ENCODE measurements at places on chromosomes 1 and 21. TPM values are rescaled to one million over a fixed set of nuclear protein-coding genes. Genes with fewer than 3 reads are reported as not detected.

GRCh38 chr1:156993426-156994147 is 52.0 kb downstream of the ARHGEF11 start:
- no peak overlapping the region for H3K27ac ChIP-seq
- no peaks in the 10 kb centered on the region for H3K36me3 ChIP-seq
- no peaks in the 10 kb centered on the region for H3K27me3 ChIP-seq
- no peaks in the 10 kb centered on the region for H3K4me1 ChIP-seq

DNA sequence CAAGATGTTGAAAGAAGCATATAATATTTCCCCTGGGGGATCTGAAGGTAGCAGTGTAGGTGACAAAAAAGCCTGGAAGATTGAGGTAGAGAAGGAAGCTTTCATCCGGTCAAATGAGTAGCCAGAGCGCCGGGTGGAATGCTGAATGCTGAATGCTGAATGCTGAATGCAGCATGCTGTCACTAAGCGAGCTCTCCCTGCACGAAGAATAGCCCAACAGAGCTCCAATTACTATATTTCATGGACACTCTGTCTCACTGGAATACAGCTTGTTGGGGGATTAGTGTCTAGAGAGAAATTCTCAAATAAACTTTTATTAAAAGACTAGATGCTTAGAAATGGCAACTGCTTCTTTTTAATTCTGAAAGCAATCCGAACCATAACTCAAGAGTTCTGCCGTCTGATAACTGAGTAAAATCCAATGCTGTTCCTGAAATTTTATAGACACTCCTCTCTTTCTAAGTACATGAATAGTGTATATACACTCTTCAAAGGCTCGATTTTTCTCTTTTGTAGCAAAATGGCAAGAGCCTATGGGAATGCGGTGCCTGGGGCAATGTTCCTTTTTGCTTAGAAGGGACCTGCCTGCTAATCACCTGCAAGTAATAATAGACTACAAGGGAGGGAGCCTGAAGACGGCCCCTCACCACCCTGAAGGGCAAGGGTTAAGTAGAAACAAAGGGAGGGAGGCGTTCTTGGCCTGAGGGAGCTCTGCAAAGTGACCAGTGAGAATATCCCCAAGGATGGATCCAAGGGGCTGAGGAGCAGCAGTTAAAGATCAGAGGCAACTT is 203.7 kb upstream of the ESRRG start:
- no peaks in the 10 kb centered on the region for H3K4me1 ChIP-seq
- DNase-seq, result no peak
- no peaks in the 10 kb centered on the region for H3K36me3 ChIP-seq
- no peak overlapping the region for H3K27ac ChIP-seq

DNA sequence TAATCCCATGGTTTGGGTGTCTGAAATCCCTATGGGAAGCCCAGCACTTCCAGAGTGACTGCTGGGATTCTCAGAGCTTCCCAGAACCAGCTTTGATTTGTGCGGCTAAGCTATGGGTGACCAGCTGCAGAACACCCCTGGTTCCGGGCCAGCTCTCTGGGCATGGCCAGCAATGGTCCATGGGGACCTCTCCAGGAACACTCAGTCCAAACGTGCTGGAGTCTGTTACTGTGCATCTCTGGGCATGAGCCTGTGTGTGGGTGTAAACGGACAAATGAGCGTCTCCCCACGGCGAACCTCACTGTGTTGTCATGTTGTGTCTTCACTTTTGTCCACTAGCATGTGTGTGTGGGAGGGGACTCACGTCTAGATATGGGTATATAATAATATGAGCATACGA is 54.4 kb downstream of the MAB21L3 start:
- H3K4me3 ChIP-seq, result no peak overlapping the region
- peaks cover 8% of the 10 kb centered on the region for H3K4me1 ChIP-seq
- DNase-seq, result no peak
- no peaks in the 10 kb centered on the region for H3K36me3 ChIP-seq
- peaks cover 25% of the 10 kb centered on the region for H3K27me3 ChIP-seq

DNA sequence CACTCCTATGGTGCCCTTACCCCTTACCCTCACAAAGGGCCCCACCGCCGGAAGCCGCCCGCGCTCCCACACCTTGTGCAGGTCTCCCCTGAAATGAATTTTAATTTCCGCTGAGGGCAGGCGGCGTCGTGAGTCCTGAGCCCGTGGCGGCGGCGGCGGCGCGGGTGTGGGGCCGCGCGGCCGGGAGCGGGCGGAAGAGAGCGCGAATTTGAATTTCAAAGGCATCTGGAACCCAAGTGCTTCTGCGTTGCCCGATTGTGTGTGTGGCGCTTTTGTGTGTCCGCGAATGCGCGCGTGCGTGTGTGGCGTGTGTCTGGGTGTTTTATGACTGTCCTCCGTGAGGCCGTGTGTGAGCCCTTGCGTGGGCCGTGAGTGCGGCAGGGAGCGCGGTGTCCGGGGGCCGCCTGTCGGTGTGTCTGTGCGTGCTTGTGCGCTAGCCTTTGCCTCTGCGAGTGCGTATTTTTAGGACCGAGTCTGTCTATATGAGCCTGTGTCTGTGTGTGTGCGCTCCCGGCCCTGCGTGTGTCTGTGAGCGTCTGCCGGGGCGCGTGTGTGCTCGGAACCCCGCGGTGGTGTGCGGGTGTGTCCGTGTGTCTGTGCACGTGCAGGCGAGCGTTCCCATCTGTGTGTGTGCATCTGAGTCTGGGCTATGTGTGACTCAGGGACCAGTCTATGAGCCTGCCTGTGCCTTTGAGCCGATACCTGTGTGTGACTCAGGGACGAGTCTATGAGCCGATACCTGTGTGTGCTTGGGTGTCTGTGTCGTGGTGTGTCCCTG is 7.9 kb upstream of the ADGRB2 start:
- H3K4me1 ChIP-seq, result peaks cover 5% of the 10 kb centered on the region
- no peaks in the 10 kb centered on the region for H3K36me3 ChIP-seq
- H3K27ac ChIP-seq, result no peak overlapping the region
- peaks cover 45% of the 10 kb centered on the region for H3K27me3 ChIP-seq
- DNase-seq, result no peak

- no peak overlapping the region for H3K27ac ChIP-seq
- no peak overlapping the region for H3K4me3 ChIP-seq
- H3K27me3 ChIP-seq, result no peaks in the 10 kb centered on the region
- peaks cover 5% of the 10 kb centered on the region for H3K4me1 ChIP-seq
- DNase-seq, result no peak
These were observed 17.6 kb upstream of the KCNQ4 start for GRCh38 chr1:40766017-40766416.

- no peaks in the 10 kb centered on the region for H3K4me1 ChIP-seq
- no peak for DNase-seq
- no peaks in the 10 kb centered on the region for H3K27me3 ChIP-seq
- H3K36me3 ChIP-seq, result no peaks in the 10 kb centered on the region
- H3K4me3 ChIP-seq, result no peak overlapping the region
These were observed 59.7 kb downstream of the RABGAP1L start for GRCh38 chr1:174218983-174219382.

- H3K4me1 ChIP-seq, result no peaks in the 10 kb centered on the region
- no peaks in the 10 kb centered on the region for H3K27me3 ChIP-seq
- H3K27ac ChIP-seq, result no peak overlapping the region
- no peaks in the 10 kb centered on the region for H3K36me3 ChIP-seq
- no peak for DNase-seq
These were observed 167.4 kb downstream of the TNFSF18 start for GRCh38 chr1:172883387-172883791.

GRCh38 chr1:54207287-54207686 is 7.3 kb downstream of the MRPL37 start:
- DNase-seq, result no peak
- peaks cover 65% of the 10 kb centered on the region for H3K36me3 ChIP-seq
- no peaks in the 10 kb centered on the region for H3K4me1 ChIP-seq
- H3K4me3 ChIP-seq, result no peak overlapping the region
- no peaks in the 10 kb centered on the region for H3K27me3 ChIP-seq

RORC gene
- 0.52 TPM for total RNA-seq

CD244 gene
- total RNA-seq, result not detected

PPM1J gene
- total RNA-seq, result 17.5 TPM

TMPRSS15 gene
- total RNA-seq, result not detected

KIAA0040 gene
- total RNA-seq, result 14.1 TPM

CD34 gene
- total RNA-seq, result 0.39 TPM

C21orf91 gene
- 33.9 TPM for total RNA-seq
